ENCODE measurements at places on chromosomes 7 and 10.
A peak's percentile ranks its signal among the peaks of the same experiment; 100 is the strongest.

GRCh38 chr7:129453510-129454248, 19.4 kb downstream of the STRIP2 start:
- DNase-seq = no peak

DNA sequence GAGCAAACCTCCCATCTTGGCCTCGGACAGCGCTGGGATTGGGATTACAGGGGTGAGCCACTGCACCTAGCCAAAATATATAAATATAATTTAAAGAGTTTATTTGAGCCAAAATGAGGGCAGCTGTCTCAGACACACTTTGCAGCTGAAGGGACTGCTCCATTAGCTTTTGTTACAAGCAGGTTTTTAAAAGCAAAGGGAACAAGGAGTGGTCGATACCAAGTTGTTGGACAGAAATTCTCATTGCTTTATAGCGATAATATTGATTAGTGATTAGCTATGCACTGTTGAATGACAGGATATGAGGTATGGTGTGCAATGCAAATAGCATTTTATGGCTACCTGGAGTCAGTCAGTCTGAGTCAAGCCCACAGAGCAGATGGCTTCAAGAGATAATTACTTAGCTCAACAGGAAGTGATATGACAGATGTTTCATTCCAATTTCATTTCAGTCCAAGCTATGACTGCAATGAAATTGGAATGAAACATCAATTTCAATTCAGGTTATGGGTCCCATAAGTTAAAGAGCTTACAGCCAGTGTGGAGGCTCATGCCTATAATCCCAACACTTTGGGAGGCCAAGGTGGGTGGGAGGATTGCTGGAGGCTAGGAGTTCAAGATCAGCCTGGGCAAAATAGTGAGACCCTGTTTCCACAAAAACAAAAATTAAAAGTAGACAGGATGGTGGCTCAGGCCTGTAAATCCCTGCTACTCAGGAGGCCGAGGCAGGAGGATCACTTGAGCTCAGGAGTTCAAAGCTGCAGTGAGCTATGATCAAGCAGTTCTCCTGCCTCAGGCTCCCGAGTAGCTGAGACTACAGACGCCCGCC, 23.1 kb downstream of the TYW1 start:
- DNase-seq = peak; percentile 47

DNA sequence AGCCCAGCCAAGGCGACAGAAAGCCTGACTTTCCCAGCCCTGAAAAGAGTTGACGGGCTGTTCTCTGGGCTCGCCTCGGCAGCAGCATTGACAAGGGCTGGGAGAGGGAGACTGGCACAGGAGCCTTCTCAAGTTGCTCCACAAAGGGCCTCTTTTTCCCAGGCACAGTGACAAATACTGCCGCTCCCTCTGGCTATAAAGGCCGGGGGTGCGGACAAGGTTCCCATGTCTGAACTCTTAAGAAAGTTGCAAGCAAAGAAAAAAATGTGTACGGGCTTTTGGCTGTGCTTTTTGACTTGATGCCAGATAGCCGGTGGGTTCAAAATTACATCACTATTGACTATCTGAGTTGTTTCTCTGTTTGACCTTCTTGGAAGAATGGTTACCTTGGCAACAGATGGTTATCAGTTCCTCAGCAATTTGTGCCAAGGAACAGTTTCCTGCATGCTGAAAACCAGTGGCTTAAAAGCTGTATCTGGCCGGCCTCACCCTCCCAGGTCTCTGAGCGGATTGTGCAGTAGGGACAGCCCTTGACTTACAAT, 115.9 kb upstream of the EEPD1 start:
- no peak for DNase-seq

DNA sequence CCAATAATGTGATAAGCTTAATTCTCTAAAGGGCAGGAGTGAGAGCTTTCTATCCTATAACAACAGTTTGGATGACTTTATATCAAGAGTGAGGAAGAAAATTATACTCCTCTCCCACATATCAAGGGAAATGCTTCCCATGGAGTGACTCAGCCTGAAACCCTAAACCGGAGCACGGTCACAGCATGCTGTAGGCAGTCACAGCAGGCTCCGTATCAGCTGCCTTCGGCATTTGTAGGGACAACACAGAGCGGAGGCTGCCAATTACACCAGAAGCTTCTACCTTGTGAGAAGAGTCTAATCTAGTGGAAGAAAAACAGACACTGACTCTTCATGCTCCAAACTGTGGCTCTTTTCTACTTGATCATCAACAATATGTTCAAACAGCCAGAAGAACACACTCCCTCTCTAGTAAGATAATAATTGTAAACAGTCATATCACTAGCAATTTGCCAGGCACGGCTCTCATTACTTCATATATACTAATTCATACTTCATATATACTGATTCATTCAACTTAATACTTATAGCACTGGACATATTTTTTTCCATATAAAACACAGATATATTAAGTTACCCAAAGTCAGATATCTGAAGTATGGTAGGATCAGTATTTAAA, 65.9 kb downstream of the DGKB start:
- peak; percentile 44 for DNase-seq

- DNase-seq = no peak
These were observed 658 bp upstream of the PTPRN2 start for GRCh38 chr7:158588085-158588877.

GRCh38 chr10:44628921-44629320, 244.0 kb upstream of the CXCL12 start:
- DNase-seq = peak; percentile 71

- DNase-seq = no peak
These were observed 46.0 kb upstream of the TRIM8 start for GRCh38 chr10:102598243-102598642.

DNA sequence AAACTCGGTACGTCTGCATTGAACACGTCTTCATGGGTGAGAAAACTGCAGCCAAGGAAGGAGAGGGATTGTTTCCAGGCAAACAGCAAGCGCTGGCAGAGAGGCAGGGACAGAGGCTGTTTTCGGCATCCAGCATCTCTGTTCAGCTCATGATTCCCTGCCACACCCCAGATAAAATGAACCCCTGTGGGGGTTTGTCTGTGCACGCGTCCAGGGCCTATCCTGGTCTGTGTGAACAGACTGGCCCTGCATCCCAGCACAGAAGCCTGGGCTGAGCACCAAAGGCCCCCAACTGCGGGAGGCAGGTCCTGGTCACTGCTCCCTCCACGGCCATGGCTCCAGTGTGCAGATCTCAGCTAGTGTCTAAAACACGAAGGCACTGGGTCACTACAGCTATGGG, 83.3 kb upstream of the FAM20C start:
- DNase-seq = no peak

DNA sequence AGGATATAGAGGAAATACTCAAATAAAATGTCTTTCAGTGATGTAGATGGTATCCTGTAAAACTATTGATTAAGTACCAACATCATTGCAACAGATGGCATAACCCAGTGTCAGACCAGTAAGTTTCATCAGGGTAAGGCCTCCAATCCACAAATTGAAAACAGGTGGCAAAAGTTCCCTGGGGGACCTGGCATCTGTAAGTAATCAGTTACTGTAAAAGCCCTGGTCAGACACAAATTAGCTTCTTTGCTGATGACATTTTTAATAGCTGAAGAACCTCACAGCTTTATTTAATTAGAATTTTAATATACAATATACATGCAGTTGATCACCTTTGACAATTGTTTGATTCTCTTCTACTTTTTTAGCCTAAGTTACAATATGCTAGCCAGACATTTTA, 152.5 kb downstream of the PLXDC2 start:
- no peak for DNase-seq

DNA sequence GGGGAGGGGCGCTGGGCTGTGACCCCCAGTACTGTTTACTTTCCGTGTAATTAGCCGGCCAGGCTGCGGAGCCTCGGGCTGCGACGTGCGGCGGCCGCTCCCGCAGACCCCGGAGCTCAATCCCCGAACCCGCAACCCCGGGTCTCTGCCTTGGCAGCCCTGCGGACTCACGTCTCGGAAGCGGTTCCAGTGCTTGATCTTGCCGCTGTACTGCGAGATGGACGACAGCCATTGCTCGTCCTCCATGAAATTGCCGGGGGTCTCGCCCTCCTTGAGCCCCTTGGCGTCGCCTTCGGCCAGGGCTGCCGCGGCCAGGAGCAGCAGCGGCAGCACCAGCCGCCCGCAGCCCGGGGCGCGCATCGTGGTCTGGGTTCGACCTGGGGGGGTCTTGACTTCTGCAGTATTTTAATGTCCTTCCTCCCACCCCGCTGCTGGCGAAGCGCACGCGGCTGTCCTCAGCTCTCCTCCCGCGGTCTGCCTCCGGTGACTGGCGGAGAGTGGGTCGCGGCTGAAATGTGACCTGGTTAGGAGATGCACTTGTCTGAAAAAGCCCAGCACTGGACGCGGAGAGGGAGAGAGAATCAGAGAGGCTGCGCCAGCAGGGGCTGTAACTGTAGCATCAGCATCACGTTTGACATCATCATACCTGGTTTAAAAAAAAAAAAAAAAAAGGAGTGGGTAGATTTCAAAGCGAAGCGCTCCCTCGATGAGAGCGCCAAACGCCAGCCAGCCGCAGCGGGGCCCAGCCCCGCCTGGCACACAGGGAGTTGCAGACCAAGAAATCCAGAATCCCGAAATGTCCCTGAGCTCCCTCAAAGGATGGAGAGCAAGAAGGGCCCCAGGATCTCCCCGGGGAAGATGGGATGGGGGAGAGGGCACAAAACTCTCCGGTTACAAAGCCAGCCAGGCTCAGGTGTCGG, at the start of gene SPOCK2:
Gene SPOCK2 (minus strand): TSS at position 583 of the 920 bp plus-strand sequence. CDS start 223 bp downstream, at position 360.
- peak; percentile 31 for DNase-seq

DNA sequence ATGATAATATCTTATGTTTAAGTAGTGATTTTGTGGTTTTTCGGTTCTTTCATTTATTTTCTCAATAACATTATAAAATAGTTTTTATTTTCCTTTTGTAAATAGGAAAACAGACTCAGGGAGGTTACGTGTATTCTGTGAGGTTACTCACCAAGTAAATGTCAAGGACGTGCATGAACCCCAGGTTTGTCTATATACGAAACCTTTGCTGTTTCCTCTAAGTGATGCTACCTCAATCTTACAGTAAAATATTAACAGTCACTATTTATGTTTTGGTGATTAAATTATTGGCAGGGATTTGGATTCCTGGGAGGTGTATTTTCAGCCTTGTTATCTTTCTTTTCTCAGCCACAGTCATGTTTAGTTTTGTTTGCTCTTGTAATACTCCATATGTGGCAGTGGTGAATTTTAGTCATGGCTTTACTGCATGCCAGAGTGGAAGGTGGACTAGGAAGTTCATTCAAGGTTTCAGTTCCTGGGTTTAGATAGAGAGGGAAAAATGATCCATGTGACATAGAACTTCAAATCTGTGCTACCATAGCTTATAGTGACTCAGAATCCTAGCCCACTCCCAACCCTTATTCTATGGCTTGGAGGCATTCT, 139.9 kb downstream of the ARL4A start:
- no peak for DNase-seq

DNA sequence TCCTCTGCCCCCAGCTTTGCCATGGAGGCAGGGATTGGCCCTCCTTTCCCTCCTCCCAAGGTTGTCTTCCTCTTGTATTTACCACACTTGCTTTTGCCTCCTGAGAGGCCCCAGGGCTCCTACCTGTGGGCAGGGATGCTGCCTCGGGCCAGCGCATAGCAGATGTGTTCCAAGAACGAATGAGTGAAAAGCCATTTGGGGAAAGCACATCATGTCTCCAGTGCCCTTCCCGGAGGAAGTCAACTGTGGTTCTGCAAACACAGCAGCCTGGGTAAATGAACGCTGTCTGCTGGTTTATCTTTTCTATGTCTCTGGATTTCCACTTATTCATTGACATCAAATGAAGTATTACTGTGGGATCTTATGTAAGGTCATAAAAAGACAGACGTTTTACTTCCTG, 161.7 kb downstream of the FANK1 start:
- DNase-seq = no peak

DNA sequence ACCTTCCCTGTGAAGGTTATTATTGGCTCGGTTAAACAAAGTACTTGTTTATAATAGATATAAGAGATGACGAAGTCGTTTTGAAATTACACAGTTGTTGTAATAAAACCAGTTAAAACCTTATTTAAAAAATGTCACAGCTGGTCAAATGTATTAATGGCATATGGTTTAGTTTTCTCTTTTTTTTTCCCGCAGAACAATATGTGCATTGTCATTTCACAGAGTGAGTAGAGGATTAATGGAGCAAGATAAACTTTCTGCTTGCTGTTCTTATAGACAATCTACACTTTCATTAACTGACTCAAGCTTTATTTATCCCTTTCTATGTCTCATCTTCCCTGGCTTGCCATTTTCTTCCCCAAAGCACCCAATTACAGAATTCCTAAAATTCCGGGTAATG, 404.3 kb upstream of the NPVF start:
- DNase-seq = no peak

DNA sequence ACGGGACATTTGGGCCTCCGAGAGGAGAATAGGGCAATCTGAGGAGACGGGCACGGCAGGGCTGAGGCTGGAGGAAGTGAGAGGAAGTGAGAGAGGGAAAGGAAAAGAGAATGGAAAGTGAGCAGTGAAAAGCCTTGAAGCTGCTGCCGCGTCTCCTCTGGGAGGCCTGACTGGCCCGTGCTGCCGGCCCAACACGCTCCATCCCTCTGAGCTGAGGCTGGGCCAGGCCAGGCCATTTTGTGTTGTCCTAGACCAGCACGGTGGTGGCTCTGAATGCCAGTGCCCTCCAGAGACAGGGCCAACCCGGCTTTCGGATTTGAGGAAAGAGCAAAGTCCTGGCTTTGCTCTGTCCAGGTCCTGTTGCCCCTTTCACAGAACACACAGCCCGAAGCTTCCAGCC, 361.1 kb upstream of the SHH start:
- no peak for DNase-seq

DNA sequence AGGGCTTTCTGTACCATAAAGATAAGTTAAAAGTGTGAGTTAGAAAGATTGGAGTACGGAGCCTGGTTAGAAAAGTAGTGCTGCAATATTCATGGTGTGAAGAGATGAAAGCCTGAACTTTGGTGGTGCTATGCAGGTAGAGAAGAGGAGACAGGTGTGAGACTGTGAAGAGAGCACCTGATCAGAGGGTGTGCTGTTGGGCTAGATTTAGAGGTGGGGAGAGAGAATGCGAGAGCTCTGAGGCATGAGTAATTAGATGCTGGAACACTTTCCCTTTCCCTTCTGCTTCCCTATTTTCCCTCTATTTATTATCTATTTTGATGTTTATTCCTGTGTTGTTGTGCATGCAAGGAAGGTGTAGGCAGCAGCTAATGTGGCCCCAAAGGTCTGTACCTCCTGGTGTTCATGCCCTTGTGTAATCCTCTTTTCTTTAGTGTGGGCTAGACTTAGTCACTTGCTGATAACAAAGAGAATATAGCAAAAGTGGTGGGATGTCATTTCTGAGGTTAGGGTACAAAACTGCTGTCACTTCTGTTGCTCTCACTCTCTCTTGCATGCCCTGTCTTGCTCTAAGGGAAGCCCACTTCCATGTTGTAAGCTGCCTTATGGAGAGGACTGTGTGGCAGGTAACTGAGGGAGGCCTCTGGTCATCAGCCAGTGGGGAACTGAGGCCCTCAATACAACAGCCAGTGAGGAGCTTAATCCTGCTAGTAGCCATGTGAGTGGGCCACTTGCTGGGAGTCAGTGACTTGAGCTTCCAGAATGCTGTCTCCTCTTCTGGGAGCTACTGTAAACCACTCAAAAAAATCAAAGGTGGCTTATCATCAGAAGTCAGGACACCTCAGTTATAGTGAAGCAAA, 2.6 kb upstream of the ATXN7L1 start:
- no peak for DNase-seq

GRCh38 chr10:79241990-79242619, 105.2 kb upstream of the PPIF start:
- peak; percentile 93 for DNase-seq
